Fibroblast of the aortic adventitia (primary cell): ENCODE measurements at places on chromosomes 3 and 15.
A peak's percentile ranks its signal among the peaks of the same experiment; 100 is the strongest.

GRCh38 chr3:335240-335639, 138.7 kb downstream of the CHL1 start:
- DNase-seq, result no peak

- DNase-seq, result no peak
Observed at GRCh38 chr3:184143327-184143726, 8.2 kb downstream of the EIF2B5 start.

GRCh38 chr3:68007621-68008226, 353.3 kb upstream of the SUCLG2 start:
- no peak for DNase-seq

DNA sequence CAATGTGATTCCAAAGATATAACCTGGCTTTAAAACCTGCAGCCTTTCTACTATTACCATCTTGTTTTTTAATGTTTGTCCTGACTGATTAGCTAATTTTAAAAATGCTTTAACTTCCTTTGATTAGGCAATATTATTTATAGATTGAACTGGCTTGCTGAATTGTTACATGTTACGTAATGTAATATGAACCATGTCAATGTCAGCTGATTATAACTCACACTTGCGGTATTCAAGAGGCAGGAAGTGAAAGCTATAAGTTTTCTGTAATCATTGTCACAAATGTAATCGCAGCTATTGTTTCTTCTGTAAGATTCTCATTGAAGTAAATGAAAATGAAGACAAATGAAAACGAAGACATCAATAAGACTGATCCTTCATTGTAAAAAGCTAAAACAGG, 146.8 kb downstream of the ROBO2 start:
- no peak for DNase-seq

GRCh38 chr3:182959474-182960350, 20.6 kb downstream of the DCUN1D1 start:
- no peak for DNase-seq

DNA sequence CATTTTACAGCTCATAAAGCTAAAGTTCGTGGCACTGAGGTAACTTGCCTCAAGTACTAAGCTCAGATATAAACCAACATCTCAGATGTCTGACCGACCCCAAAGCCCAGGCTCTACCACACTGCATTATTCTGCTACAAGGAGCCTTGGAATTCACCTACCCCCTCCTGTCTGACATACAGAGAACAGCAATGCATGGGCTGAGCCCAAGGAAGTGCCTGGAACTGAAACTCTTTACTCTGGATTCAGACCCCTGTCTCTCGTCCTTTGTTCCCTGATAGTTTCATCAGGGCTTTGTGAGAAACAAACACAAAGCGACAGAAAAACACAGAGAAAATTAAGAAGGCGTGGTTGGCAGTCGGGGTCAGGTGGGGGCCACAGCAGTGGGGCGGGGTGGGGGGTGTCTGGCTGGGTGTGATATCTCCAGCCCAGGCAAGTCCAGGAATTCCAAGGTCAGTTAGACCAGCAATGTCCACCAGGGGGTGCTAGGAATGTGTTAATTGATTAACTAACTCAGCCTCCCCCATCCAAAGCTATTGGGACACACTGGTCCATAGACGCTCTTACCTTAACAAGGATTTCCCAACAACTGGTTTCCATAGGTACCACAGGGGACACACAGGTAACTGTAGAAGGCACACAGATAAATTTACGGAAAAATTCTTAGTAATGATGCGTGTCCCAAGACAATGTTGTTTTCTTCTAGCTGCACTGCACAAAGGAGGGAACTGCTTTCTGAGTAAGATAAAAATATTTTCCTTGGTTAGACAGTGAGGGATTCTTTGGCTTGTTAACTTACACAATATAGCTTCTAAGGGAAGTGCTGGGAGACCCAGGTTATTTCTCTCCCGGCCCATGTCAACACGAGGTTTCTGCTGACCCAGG, 18.8 kb upstream of the SSUH2 start:
- DNase-seq, result peak; percentile 75

GRCh38 chr3:194107107-194107506, 28.8 kb upstream of the HES1 start:
- no peak for DNase-seq

DNA sequence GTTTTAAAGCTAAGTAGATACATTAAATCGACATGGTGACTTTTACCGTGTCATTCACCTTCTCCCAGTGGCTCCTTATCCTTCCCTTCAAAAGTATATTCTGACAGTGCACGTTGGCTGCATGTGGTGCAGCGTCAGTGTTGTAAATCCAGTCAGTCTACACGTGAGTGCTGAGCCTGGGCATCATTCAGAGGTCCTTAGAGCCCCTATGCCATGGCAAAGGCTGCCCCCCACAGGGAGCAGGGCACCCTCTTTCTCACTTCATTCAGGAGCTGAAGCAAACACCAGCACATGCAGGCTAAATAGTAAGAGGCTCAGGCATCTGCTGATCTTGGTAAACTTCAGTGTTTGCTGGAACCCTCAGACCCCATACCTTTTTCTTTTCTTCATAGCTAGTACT, 43.3 kb downstream of the RASGRP1 start:
- no peak for DNase-seq

GRCh38 chr15:38391191-38391590, 62.7 kb upstream of the FAM98B start:
- no peak for DNase-seq

DNA sequence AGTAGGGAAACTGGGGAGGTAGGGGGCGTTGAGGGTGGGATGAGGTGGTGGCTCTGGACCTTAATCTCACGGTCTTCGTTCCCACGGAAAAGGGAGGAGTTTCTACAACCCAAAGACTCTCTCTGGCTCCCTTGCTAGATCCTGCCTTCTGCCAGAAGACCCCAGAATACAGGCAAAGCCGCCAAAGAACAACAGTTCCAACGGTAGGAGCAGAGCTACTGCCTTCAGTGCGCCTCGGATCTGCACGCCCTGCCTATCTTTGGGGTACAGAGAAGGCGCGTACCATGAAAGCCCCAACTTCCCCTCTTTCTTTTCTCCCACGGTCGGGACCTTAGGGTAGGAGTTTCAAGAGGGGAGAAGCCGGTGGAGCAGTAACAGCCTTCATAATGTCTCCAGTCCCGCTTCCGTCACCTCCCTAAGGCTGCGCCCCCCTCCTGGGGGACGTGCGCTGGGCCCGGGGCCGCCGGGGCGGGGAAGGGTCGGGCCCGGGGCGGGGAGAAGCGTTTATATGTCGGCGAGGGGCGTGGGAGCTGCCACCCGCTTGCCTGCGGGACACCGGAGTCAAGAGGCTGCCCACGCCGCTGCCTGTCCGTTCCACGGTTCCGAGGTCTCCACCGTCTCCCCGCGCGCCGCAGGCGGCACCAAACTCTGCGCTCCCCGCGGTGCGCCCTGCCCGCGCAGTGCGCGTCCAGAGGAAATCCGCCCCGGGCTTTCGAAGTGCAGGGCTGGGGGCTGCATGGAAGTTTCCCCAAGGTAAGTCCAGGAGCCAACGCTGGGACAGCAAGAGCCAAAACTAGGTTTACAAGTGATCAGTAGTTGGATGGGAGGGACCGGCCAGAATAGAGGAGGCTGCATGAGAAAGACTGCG, at the start of gene COL6A6:
TSS of gene COL6A6 (plus strand) at position 533 of the 868 bp plus-strand sequence. CDS start 43,188 bp downstream, outside the sequence.
- DNase-seq, result no peak

GRCh38 chr3:57078344-57078634, 17.8 kb downstream of the SPATA12 start:
- DNase-seq, result peak; percentile 85

GRCh38 chr3:41448396-41448795, 249.1 kb downstream of the CTNNB1 start:
- DNase-seq, result no peak

- peak; percentile 84 for DNase-seq
Observed at GRCh38 chr3:146160321-146160963, 542 bp downstream of the PLOD2 start.

GRCh38 chr15:57418635-57419034, 42.3 kb downstream of the CGNL1 start:
- DNase-seq, result no peak

- DNase-seq, result peak; percentile 20
Observed at GRCh38 chr3:109930582-109930981, 593.2 kb upstream of the DPPA4 start.

DNA sequence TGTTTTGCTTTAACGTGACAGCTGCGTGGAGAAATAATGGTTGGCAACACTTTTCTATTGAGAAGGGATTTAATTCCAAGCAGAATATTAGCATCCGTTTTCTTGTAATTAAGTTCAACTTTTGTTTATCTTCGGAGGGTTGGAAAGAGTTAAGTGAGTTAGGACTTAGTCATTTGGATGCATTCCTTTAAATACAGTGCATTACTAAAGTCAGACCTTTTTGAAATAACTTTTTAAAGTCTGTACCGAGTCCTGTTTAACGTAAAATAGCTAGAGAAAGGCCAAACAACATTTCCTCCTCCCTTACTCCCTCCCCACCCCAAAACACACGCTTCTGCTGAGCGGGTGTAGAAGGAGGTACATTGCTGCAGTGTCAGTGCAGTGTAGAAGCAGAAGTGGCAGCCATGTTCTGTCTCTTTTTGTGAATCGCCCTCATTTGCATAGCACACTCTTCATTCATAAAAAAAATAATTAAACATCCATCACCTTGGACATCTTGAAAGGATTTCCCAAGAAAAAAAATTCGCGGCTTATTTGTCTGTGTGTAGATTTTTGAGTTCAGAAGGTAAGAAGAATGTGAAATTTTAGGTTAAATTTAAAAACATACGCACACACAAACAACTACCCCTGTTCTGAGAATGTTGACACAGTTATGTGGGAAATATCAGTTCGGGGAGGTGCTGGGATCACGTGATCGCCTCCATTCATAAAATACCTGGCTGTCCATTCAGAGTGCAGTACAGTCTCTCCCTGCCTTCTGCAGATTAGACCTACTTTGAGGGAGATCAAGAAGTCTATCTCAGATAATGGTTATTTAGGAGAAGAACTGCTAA, 1.6 kb downstream of the SPRED1 start:
- DNase-seq, result peak; percentile 69

GRCh38 chr3:23647706-23648258, 158.0 kb upstream of the UBE2E1 start:
- no peak for DNase-seq

- DNase-seq, result peak; percentile 61
Observed at GRCh38 chr15:40103864-40104271, 4.8 kb downstream of the BMF start.

GRCh38 chr3:44184319-44184953, 57.2 kb upstream of the TOPAZ1 start:
- DNase-seq, result no peak

DNA sequence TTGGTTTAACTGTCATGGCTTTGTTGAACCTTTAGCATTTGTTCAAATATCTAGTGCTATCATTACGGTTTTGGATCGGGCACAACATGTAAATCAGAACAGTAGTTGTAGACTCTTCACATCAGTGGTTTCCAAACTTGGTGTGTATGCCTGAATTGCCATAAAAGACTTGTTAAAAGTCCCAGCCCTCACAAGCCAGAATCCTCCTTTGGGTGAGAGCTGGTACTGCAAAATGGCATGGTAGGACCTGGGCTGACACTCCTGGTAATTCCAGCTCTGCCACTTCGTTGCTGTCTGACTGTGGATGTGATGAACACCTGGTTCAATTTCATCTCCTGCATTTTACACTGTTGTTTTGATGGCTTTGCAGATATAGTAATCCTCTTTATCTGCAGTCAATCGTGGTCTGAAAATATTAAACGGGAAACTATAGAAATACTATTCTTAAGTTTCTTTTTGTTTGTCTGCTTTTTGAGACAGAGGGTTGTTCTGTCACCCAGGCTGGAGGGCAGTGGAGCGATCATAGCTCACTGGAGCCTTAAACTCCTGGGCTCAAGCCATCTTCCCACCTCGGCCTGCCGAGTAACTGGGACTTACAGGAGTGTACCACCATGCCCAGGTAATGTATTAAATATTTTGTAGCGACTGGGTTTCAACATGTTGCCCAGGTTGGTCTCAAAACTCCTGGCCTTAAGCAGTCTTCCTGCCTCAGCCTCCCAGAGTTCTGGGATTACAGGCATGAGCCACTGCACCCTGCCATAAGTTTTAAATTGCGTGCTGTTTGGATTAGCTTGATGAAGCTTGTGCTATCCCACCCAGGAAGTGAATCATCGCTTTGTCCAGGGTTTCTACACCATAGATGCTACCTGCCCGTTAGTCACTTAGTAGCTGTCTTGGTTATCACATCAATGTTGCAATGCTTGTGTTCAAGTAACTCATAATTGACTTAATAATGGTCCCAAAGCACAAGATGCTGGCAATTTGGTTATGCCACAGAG, 61.6 kb downstream of the RAB7A start:
- DNase-seq, result peak; percentile 59

- peak; percentile 63 for DNase-seq
Observed at GRCh38 chr3:13575459-13576061, 26.6 kb downstream of the FBLN2 start.

DNA sequence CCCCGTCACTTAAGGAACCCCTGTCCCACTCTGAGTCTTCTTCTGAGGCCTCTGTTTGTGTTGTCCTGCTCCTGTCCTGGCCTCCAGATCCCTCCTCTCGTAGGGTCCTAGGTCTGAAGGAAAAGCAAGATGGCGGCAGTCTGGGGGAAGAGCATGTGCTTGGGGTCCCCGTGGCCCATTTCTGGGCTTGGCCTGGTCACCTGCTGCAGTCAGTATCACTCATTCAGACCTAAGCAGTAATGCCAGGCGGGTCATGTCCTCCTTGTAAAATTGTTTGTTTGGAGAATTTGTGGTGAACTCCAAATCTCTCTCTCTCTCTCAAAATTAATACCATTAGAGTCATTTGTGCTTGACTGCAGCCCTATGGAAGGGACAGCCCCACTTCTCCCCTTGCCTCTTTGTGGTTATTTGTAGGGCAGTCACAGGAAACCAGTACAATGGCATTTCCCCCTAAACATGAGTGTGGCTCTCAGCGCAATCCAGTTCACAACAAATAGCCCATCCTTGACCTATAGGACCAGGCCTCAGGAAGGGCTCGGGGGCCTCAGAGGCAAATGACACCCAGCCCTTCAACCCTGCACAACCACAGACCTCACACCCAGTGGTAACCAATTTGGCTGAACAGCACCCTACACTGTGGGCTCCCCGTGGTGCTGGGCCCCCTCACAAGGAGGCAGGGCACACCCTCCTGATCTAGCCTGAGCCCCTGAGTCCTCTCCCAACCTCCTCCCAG, 173.5 kb downstream of the OR4M2 start:
- DNase-seq, result no peak

GRCh38 chr3:169077394-169077906, 586.1 kb downstream of the MECOM start:
- no peak for DNase-seq

- DNase-seq, result no peak
Observed at GRCh38 chr15:35197306-35197705, 112.2 kb upstream of the NANOGP8 start.

DNA sequence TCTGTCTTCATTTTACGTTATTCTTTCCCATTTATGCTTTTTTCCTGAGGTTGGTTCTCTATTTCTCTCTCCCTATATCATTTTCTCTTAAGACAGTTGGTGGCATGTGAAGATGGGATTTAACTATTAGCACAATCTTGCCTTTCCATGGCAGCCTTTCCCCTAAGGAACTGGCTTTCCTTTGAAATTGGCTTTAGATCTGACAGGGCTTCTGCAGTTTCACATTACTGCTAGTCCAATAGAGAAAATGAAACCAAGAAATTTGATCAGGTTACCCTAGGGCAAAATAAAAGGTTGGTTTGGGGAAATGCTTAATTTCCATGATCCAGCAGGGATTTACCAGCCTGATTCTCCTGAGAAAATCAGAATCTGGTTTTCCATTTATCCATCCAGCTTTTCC, 22.7 kb upstream of the CHL1 start:
- DNase-seq, result no peak
